ENCODE measurements at places on chromosomes 7 and 10.
A peak's percentile ranks its signal among the peaks of the same experiment; 100 is the strongest.

DNA sequence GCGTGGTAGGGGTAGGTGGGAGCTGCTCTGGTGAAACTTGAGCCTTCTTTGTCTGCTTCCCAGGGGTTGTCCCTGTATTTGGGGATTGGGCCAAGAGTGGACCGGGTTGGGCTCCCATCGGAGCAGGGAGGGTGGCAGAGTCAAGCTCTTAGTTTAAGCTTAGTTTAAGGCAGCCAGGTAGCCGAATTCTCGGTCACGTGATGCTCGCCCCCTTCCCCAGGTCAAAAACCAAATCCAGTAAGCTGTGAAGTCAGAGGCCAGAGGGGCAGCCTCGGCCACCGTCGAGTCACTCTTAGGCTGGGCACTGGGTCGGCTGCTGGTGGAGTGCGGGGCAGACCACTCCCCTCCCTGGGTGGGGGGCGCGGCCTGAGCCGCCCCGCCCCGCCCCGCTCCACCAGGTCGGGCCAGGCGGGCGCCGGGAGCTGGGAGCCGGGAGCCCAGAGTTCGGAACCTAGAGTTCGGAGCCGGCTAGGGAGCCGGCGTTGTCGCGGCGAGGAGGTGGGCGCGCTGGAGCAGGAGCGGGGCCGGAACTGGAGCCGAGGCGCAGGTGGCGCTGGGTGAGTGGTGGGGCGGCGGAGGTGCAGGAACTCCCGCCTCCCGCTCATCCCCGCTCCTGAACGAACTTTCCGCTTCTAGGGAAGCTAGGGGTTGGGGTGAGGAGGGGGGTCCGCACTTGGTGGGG, 2.8 kb upstream of the LZTS2 start:
- DNase-seq = no peak

DNA sequence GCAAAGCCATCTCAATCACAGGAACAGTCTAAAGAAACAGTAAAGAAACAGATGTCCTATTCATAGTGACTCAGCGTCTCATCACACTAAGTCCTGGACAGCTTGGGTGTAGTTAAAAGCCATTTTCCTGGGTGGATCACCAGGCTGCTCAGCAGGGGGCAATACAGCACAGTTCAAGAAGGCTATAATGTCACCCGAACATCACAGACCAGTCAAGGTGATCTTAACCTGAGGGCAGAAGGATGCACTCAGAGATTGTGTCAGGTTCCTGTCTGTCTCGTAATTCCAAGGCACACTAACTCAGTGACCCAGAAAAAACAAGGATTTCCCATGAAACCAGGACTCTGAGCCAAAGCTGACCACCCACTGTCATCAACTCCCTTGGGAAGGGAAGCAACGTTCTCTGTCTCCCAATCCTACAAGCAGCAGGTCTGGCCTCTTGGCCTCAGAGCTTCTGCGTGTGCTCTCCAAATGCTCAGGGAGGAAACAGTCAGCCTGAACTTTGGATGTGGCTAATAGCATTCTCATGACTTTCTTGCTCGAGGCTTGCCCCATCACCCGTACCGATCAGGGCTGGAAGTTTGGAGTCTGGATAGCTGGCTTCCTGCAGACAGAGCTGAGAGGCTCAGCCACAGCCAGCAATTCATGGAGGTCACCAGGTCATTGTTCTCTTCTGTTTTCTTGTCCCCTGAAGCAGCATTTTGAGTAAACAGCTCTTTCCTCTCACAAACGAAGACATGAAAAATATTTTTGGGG, 90.4 kb upstream of the FAM171A1 start:
- DNase-seq = peak; percentile 30

- no peak for DNase-seq
These were observed 16.1 kb upstream of the AKR1C1 start for GRCh38 chr10:4947039-4947634.

DNA sequence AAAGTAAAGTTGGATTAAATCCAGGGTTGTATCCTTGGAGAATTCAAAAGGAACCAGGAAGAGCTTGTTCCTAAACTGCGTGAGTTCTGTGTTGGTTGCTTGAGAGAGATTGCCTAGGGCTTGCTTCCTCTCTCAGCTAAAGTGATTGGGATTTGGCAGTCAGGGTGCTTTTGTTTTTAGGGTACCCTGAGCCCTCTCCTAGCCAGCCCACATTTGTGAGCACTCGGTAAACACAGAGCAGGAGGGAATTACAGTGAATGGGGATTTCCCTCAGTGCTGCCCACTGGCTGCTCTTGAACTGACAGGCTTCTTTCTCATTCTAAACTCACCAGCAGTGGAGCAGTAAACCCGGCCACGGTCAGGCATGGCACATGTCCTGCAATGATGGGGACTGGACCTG, 146.9 kb downstream of the TPST1 start:
- DNase-seq = no peak

- DNase-seq = no peak
These were observed 381.0 kb upstream of the NRP1 start for GRCh38 chr10:33715303-33715975.

GRCh38 chr10:5575482-5576153, 50.9 kb downstream of the CALML3 start:
- no peak for DNase-seq

- DNase-seq = no peak
These were observed 25.5 kb downstream of the VSIR start for GRCh38 chr10:71747551-71748523.
